Activated naive CD8-positive, alpha-beta T cell treated with anti-CD3 and anti-CD28 coated beads, Interleukin-2, amount 10 ng/mL, durations not matched to agents 7 days and 5 days (primary cell): ENCODE measurements at places on chromosomes 4 and X. TPM values are rescaled to one million over a fixed set of nuclear protein-coding genes. Genes with fewer than 3 reads are reported as not detected.

- H3K27ac ChIP-seq, result no peak overlapping the region
- H3K36me3 ChIP-seq, result peaks cover 2% of the 10 kb centered on the region
- H3K27me3 ChIP-seq, result peaks cover 3% of the 10 kb centered on the region
- H3K4me1 ChIP-seq, result peaks cover 22% of the 10 kb centered on the region
- no peak overlapping the region for H3K4me3 ChIP-seq
These were observed 161.4 kb downstream of the SPRY1 start for GRCh38 chr4:123557857-123558536.

The PDE5A gene
- 0.82 TPM for total RNA-seq

- H3K36me3 ChIP-seq, result no peaks in the 10 kb centered on the region
- no peaks in the 10 kb centered on the region for H3K27me3 ChIP-seq
- H3K27ac ChIP-seq, result no peak overlapping the region
- H3K4me1 ChIP-seq, result no peaks in the 10 kb centered on the region
These were observed 44.5 kb upstream of the BTC start for GRCh38 chr4:74838746-74839370.

The SUV39H1 gene
- 26.8 TPM for total RNA-seq

DNA sequence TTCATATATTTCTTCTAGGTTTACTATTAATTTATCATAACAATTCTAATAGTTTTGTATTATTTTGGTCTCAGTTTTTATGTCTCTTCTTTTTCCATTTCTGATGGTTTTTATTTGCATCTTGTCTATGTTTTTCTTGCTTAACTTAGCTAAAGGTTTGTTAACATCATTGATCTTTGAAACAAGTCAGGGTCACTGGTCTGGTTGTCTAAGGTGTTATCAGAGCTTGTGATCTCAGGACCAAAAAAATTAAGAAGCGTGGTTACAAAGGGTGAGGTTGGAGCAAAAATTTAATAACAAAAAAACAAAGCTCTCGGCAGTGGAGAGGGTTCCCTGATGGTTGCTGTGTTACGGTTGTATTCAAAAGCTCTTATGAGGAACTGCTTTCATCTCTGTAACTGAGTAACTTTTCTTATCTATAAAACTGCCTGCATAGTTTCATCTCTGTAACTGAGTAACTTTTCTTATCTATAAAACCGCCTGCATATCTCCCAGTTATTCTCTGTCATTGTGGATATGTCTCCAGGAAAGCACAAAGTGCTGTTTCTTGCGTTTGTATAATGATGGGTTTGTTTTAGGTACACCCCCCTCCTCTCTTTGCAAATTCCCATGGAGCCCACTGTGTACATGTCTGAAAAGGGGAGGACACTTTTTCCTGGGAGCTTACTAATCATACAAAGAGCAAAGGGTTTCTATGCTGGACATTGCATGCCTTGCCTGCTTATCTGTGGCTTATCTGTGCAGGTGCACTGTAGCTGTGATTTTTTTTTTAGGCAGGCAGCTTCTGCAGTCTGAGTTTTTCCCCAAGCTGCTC is 62.4 kb upstream of the UGT2B15 start:
- no peaks in the 10 kb centered on the region for H3K27me3 ChIP-seq
- H3K4me1 ChIP-seq, result no peaks in the 10 kb centered on the region
- H3K27ac ChIP-seq, result no peak overlapping the region

The POU3F4 gene
- not detected for total RNA-seq
